Activated CD8-positive, alpha-beta memory T cell treated with anti-CD3 and anti-CD28 coated beads, Interleukin-2, amount 50 U/mL, for 4 hours (primary cell): ENCODE measurements at places on chromosomes 7 and 10.

DNA sequence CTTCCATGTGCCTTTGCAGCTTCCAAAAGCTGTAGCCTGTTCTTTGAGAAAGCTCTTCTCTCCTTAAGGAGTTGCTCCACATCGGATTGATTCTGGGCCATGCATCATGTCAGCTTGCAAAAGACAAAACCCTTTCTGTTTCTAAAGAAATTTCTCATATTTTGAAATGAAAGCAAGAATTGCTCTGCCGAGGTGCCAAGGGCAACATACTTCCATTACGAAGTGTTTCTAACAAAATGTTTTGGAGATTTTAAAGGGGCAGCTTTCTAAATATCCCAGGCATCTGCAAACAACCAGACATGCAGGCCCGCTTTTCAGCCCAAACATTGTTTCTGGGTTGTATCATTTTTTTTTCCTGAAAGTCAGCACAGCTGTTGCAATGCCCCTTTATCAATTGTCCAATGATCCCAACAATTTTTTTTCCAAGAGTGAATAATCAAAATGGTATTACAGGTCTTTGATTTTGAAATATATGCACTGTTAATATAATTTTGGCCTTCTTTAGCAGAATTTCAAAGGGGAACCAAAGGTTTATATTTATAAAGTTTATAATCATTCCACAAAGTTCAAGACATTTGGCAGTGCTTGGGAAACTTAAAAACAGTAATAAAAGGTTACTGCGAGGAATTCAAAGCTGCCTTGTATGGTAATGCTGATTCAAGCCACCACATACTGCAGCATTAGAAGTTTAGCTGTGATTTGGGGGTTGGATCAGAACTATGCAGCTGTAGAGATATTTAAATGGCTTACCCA is 61.0 kb downstream of the TES start:
- no peak for DNase-seq

GRCh38 chr7:106451171-106451570 is 166.4 kb upstream of the NAMPT start:
- no peak for DNase-seq

DNA sequence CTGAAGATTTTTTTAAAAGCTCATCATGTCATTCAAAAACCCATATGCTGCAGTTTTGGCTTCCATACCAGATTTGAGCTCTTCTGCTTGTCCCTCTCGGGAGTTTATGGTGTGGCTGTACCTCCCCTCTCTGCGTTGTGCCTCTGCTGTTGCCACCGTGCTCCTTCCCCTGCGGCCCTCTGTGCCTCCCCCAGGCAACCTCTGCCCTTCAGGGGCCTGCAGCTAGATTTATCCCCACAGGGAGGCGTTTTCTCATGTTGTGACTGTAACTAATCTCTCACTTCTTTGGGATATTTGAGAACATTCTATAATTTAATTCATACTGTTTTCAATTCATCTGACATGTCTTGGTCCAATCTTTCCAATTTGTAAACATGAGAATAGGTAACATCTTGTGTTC is 52.7 kb downstream of the TASOR2 start:
- DNase-seq = no peak

DNA sequence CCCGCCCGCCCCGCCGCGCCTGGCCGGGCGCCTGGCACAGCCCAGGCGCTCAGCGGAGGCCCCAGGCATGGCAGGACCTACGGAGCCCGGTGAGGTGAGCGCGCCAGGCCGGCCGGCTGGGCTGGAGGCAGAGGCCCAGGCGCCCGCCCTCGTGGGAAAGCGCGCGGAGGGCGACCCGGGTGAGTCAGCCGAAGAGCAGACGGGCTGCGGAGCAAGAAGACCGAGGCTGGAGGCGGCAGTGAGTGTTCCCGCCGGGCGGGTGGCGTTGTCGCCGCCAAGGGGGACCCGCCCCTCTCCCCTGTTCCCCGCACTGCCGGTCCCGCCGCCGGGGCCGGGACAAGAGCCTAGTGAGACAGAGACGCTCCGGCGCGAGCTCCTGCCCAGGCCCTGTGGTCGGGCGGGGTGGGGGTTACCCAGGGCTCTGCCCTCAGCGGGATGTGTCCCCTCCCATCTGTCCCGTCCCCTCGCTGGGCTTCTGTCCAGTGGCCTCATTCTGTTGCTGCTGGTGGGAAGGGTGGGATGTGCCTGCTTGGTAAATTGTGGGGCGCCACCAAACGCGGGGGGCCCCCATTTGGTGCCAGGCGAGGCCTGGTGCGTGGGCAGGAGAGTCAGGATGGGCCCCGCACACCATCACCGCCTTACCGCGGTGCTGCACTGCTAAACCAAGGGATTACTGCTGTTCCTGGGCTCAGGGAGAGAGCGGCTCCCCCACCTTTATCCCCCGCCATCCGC is 17.0 kb upstream of the NODAL start:
- DNase-seq = peak; percentile 64

- no peak for DNase-seq
Observed at GRCh38 chr10:125084191-125084613, 76.2 kb downstream of the CTBP2 start.
